ENCODE measurements at places on chromosomes 16 and 17.

- DNase-seq, result no peak
Measured at GRCh38 chr17:76369804-76370203, 14.6 kb upstream of the SPHK1 start.

DNA sequence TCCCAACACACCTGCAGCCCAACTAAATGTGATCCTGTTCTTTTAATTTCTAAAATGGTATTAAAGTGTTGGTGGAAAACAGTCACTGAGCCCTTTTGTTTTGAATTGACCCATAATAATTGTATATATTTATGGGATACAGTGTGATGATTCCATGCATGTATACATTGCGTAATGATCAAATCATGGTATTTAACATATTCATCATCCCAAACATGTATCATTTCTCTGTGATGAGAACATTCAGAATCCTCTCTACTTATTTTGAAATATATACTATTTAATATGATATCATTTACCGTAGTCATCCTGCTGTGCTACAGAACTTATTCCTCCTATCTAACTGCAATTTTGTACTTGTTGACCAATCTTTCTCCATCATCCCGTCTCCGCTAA is 14.0 kb upstream of the MYH10 start:
- no peak for DNase-seq

DNA sequence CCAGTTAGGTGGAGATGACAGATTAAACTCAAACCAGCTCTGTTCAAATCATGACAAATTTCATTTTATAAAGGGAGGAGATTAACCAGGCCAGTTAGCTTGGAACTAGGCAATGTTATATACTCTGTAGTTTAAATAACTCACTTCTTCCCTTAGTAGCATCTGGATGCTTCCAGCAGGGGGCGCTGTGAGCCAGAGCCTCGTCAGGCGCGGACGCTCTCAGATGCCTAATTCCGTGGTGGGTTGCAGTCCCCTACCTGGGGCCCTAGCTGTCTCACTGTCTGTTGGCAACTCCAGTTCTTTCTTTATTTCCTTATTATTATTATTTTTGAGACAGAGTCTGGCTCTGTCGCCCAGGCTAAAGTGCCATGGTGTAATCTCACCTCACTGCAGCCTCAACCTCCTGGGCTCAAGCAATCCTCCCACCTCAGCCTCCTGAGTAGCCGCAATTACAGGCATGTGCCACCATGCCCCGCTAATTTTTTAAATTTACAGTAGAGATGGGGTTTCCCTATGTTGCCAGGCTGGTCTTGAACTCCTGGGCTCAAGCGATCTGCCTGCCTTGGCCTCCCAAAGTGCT is 17.3 kb upstream of the WFDC1 start:
- peak; percentile 38 for DNase-seq

DNA sequence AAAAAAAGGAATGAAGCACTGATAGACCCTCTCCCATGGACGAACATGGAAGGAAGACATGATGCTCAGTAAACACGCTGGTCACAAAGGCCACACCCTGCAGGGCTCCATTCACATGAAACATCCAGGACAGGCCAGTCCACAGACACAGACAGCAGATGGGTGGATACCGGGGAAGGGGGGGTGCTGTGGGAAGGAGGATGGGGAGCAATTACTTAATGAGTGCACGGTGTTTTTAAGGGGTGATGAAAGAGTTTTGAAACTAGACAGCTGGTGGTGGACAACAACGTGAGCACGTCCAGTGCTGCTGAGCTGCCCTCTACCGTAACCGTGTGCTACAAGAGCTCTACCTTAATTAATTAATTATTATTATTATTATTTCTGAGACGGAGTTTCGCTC is 6.0 kb upstream of the SLC16A3 start:
- no peak for DNase-seq

- DNase-seq, result no peak
Measured at GRCh38 chr17:4186357-4186881, 43.4 kb downstream of the CYB5D2 start.

- DNase-seq, result no peak
Measured at GRCh38 chr17:36129616-36130015, 26.0 kb downstream of the CCL4 start.
